ENCODE measurements at places on chromosomes 5 and 9.

DNA sequence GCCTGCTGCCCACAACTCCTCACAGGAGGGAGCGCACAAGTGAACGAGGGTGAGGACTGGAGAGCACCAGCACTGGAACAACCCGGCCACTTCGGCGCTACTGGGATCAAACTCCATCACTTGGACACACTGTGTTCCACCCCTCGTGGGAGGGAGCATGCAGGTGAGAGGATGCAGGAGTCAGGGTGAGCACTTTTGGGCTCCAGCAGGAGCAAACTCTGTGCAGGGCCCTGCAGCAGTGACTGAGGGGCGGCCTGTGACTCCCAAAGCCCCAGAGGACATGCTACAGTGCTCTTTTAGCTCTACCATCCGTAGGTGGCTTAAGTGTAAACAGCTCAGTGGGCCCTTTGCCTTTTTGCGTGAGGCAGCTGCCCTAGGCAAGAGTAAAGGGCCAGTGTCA is 4.4 kb upstream of the MOCS2 start:
- no peak for DNase-seq

DNA sequence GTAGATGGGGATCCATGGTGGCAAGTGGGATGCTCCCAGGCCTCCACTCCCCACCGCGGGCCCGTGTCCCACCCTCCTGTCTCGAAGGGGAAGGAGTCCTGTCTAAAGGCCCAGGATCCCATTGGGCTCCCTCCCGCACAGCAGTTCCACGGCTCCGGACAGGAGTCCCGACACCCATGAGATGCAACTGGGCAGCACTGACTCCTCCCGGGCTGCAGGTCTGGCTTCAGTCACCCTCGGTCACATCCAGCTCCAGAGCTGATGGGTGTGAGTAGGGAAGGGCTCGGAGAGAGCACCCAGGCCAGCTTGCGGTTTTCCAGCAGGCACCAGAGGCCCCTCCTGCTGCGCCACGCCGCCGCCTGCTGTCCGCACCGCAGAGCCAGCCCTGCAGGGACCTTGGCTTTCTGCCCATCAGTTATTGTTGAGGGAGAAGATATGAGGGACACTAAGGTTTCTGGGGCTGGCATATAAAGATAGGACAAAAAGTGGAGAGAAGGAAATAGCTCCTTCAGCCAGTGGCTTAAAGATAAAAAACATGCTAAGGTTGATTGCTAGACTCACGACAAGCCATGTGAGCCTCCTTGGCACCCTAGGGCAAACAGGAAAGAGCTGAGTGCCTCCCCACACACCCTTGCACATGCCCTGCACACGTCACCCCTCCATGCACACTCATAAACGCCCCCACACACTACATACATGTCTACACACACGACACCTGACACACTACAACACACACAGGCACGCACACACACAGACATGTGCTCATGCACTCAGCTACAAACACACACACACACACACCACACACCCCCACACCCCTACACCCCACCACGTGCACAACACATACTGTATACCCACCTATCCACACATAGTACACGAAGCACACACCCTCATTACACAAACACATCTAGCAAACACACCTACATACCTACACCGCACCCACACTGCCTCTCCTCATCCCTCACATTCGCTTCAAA is 79.0 kb downstream of the AK8 start:
- DNase-seq, result no peak

DNA sequence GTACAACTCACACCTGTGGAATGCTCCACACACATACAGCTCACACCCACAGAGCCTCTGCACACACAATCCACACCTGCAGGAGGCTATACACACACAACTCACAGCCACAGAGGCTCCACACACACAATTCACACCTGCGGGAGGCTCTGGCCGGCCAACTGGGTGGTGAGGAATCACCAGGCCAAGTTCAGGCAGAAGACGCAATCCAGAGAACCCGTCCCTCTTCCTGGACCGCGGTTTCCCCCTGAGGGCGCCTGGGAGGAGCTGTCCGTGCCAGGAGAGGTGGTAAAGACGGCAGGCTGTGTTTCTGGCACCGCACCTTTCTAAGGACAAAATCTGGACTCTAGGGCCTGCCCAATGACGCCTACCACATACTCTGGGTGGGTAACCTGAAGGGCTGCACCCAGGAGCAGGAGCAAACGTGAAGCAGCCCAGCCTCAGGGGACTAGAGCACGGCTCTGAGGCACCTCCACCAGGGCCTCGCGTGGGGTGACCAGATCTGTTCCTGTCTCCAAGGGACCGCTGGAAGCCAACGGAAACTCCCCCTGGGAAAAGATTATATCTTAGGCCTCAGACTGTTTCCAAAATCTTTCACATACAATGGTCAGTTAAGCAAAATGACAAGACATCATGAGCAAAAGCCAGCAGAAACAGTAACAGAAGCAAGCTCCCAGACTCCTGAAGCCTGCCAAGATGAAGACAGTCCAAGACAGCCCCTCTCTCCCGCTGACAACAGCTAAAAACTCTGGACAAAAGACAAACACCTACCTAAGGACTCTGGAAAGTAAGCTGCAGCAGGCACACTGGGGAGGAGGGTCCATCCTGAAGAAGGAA is 16.9 kb downstream of the CAMSAP1 start:
- DNase-seq, result no peak

- DNase-seq, result no peak
These were observed 156.1 kb downstream of the GHR start for GRCh38 chr5:42579320-42579719.

DNA sequence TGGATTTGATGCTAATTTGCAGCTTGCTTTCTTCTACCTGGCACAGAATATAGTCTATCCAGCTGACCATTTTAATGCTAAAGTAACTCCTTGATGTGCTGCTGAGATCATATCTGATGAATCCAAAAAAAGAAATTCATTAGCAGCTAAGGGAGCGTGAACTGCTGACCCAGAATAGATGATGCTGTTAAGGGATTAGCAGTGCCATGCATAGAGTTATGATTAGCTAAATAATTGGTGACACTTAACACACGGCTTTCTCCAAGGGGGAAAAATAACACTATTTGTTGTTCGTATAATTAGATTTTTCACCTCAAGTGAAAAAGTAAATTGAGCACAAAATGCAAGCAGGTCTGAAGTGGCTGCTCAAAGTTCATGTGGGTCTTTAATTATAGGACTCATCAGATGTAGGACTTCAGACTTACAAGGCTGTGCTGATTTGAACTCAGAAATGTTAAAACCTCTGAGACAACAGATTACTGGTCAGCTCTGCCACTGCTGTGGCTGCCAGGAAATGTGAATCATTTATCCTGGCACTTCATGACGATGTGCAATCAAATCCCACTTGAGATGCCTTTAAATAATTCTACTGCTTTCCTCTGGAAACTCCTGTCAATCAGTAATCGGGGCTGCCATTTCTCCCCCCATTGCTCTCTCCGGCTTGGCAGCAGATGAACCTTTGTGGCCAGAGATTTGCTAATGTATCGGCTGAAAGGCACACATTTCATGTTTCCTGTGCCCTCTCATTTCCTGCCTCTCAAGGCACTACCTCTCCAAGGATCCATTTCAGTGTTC is 291.6 kb upstream of the C9orf72 start:
- no peak for DNase-seq
